GM23248 (cell line): ENCODE measurements at places on chromosomes 6 and 20. TPM values are rescaled to one million over a fixed set of nuclear protein-coding genes. Genes with fewer than 3 reads are reported as not detected.

Gene FANCE
- 9.7 and 14.7 TPM in 2 replicates for total RNA-seq

Gene TSBP1
- total RNA-seq = not detected in 2 replicates

Gene NFATC2
- 0.11 and 0.51 TPM in 2 replicates for total RNA-seq

Gene SLC26A8
- total RNA-seq = not detected in 2 replicates

Gene PSORS1C1
- 0.22 and 0.25 TPM in 2 replicates for total RNA-seq

Gene PTPN1
- total RNA-seq = 22.8 and 27.9 TPM in 2 replicates

Gene RBCK1
- 104 and 129 TPM in 2 replicates for total RNA-seq

Gene BEND6
- total RNA-seq = 20.6 and 24.6 TPM in 2 replicates
